Omental fat pad (tissue), 4 donors: ENCODE measurements at places on chromosomes 2 and 18.

GRCh38 chr2:233385489-233386044 is 31.3 kb downstream of the DGKD start:
- no peak for DNase-seq

- no peak for DNase-seq
Observed at GRCh38 chr2:105114551-105114950, 76.7 kb downstream of the MRPS9 start.

- DNase-seq, result no peak
Observed at GRCh38 chr2:127841466-127842178, 16.3 kb downstream of the POLR2D start.

- no peak for DNase-seq
Observed at GRCh38 chr2:218986148-218986761, 1.3 kb upstream of the FEV start.

GRCh38 chr2:196170213-196170605 is 1.2 kb downstream of the STK17B start:
- DNase-seq, result no peak

GRCh38 chr2:19299522-19299921 is 58.9 kb downstream of the OSR1 start:
- DNase-seq, result no peak

DNA sequence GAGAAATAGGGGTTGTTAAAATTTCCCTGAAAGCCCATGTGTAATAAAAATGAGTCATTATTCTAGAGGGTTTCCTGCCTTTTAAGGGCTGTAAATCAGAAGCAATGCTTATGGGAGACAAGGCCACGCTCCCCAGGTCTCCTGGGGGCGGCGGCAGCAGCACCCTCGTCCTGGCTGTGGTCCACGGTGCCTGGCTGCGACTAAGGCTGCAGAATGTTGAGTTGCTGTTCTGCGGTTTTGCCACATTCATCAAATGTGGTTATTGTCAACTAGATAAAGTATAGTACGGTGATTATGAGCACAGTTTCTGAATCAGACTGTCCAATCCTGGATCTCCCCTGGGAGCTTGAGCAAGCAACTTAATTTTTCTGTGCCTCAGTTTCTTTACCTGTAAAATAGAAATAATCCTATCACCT is 11.9 kb upstream of the AGFG1 start:
- DNase-seq, result no peak

DNA sequence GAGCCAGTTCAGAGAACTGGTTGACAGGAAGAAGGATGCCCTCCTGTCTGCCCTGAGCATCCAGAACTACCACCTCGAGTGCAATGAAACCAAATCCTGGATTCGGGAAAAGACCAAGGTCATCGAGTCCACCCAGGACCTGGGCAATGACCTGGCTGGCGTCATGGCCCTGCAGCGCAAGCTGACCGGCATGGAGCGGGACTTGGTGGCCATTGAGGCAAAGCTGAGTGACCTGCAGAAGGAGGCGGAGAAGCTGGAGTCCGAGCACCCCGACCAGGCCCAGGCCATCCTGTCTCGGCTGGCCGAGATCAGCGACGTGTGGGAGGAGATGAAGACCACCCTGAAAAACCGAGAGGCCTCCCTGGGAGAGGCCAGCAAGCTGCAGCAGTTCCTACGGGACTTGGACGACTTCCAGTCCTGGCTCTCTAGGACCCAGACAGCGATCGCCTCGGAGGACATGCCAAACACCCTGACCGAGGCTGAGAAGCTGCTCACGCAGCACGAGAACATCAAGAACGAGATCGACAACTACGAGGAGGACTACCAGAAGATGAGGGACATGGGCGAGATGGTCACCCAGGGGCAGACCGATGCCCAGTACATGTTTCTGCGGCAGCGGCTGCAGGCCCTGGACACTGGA is 92.5 kb upstream of the EML6 start:
- no peak for DNase-seq

DNA sequence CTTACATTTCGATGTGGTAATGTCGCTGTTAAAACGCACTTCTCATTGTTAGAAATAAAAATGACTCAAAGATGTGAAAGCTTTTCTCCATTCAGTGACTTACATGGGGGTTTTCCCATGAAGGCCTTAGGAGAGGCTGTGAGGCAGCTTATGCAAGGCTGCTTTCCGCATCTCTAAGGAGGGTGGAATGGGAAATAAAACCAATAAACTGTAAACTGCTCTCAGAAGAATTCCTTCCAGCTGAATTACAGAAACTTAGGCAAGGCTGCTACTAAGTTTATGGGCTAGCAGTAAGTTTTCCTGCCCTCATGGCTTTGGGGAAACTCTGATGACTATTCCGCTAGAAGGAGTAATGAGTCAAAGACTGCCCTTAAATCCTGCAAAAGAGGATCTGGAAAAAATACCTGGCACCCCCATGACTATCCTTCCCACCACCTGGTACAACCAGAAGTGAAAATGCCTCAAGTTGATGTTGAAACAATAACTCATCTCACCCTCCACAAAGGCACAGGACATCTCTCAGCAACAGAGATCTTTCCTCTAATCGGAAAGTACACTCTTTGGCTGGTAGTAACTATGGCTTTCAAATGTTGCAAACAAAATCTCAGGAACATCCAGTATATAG is 97.7 kb upstream of the SMAD7 start:
- no peak for DNase-seq

DNA sequence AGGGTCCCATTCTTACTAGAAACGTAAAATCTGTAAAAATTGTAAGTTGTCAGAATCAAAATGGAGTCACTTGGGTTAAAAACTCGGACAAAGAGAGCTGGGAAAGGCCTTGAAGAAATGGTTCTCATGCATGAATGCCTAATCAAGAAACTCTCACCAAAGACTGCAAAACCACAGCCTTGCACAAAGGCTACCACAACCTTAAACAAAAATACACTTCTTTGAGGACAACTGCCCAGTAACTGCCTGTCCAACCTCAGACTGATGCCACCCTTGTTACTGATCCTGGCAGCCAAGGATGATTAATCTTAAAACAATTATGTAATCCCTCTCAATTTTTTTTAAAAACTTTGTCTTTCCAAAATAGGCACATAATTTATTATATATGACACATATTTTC is 299.3 kb downstream of the CCDC85A start:
- no peak for DNase-seq

DNA sequence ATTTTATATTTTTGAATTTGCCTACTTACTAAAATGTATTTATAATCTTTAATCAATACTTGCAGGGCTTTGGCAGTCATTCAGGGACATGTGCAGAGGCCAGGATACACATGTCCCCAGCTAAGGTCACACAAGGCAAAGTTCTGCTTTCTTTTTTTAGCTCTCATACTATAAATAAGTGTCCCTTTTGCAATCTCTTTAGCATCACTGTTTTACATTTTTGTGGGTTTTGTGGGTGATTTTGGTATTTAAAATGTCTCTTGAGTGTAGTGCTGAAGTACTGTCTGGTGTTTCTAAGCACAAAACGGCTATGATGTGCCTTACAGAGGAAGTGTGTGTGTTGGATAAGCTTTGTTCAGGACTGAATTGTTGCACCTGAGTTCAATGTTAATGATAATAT is 309.0 kb upstream of the GULP1 start:
- no peak for DNase-seq

- DNase-seq, result no peak
Observed at GRCh38 chr2:113129519-113130078, 2.2 kb downstream of the IL1RN start.

GRCh38 chr2:75640621-75641121 is 5.9 kb upstream of the MRPL19 start:
- DNase-seq, result no peak

- no peak for DNase-seq
Observed at GRCh38 chr2:180707175-180707883, 273.1 kb upstream of the UBE2E3 start.

GRCh38 chr2:102841107-102841840 is 79.4 kb downstream of the TMEM182 start:
- DNase-seq, result no peak

DNA sequence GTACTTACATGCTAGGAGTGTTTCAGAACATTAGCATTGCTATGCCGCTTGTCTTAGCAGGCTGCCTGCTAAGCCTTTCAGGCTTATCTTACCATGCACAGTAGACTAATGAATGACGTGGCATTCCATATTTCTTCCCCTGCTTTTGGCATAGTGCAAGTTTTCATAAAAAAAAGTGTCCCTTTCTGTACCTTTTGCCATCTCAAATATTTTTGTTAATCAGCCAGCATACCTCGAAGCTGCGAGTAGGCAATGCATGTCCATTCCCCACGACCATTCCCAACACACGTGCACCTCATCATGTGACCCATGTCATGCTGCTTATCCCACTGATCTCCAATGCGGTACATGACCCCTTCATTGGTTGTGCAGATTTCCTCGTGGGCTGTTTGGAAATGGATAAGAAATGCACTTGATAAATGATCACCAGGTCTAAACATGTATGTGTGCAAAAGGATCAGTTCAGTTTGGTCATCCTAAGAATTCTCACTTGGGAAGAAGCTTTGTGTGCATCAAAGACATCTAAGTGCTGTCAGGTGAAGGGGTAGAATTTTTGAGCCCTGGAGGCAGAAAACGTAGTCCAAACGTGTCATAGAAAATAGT is 13.9 kb downstream of the FN1 start:
- DNase-seq, result no peak

GRCh38 chr2:66803726-66804125 is 368.8 kb downstream of the MEIS1 start:
- no peak for DNase-seq

GRCh38 chr2:226790011-226790410 is 9.6 kb downstream of the IRS1 start:
- DNase-seq, result no peak
